ENCODE measurements at places on chromosomes 11 and 22. TPM values are rescaled to one million over a fixed set of nuclear protein-coding genes. Genes with fewer than 3 reads are reported as not detected.
A peak's percentile ranks its signal among the peaks of the same experiment; 100 is the strongest.

DNA sequence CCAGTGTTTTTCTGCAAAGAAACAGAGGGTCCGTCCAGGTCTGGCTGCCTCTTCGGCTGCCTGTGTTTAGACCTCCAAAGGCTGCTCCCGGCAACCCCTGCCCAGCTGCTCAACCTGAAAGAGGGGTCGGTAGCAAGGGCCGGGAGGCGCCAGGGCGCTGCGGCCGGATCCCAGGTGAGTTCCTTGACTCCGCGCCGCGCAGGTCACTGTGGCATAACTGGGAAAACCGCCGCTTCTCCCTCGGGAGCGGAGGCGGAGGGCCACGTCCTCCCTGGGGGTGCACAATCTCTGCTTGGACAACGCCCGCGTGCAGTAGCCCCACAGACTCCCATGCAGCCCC, 1.0 kb upstream of the BRSK2 start:
- H3K36me3 ChIP-seq = no peaks in the 10 kb centered on the region
- H3K4me3 ChIP-seq = peak overlapping the region; percentile 62
- no peak for DNase-seq
- H3K27me3 ChIP-seq = peaks cover 22% of the 10 kb centered on the region

DNA sequence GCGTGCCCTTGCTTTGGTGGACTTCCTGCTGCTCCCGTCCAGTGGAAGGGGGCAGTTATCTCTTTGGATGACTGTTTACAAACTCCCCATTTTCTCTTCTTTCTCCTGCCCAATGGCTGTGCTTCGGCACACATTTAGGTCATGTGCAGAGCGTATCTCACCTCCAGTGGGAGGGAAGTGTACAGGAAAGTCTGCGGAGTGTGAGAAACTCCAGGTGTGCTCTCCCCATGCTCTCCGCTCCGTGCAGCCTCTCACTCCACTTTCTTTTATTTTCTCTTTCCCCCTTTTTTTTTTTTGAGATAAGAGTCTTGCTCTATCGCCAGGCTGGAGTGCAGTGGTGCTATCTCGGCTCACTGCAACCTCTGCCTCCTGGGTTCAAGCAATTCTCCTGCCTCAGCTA, 11.9 kb upstream of the TEF start:
- no peaks in the 10 kb centered on the region for H3K36me3 ChIP-seq
- no peak for DNase-seq
- no peak overlapping the region for H3K27ac ChIP-seq
- H3K4me1 ChIP-seq = peaks cover 11% of the 10 kb centered on the region

GRCh38 chr11:36890121-36890679, 292.2 kb upstream of the RAG2 start:
- no peaks in the 10 kb centered on the region for H3K27me3 ChIP-seq
- no peak for DNase-seq
- no peaks in the 10 kb centered on the region for H3K36me3 ChIP-seq
- no peak overlapping the region for H3K27ac ChIP-seq

GRCh38 chr11:119344291-119345010, 2.1 kb downstream of the MFRP start:
- no peak overlapping the region for H3K4me3 ChIP-seq
- H3K27ac ChIP-seq = no peak overlapping the region

- no peaks in the 10 kb centered on the region for H3K4me1 ChIP-seq
- peaks cover 54% of the 10 kb centered on the region for H3K27me3 ChIP-seq
- no peak overlapping the region for H3K27ac ChIP-seq
These were observed 3.0 kb downstream of the TSPAN18 start for GRCh38 chr11:44729713-44730112.

GRCh38 chr11:122923302-122923701, 40.7 kb downstream of the JHY start:
- H3K4me3 ChIP-seq = no peak overlapping the region
- H3K27me3 ChIP-seq = peaks cover 13% of the 10 kb centered on the region
- H3K36me3 ChIP-seq = no peaks in the 10 kb centered on the region
- DNase-seq = no peak
- no peak overlapping the region for H3K27ac ChIP-seq

- DNase-seq = peak; percentile 68
- no peak overlapping the region for H3K4me3 ChIP-seq
- peak overlapping the region; percentile 32 for H3K27ac ChIP-seq
- H3K27me3 ChIP-seq = no peaks in the 10 kb centered on the region
- no peaks in the 10 kb centered on the region for H3K36me3 ChIP-seq
These were observed 29.5 kb upstream of the HIPK3 start for GRCh38 chr11:33227578-33228261.

GRCh38 chr11:34680918-34681586, 60.2 kb downstream of the EHF start:
- DNase-seq = peak; percentile 78
- H3K36me3 ChIP-seq = no peaks in the 10 kb centered on the region
- H3K27me3 ChIP-seq = no peaks in the 10 kb centered on the region
- H3K27ac ChIP-seq = no peak overlapping the region
- no peak overlapping the region for H3K4me3 ChIP-seq

DNA sequence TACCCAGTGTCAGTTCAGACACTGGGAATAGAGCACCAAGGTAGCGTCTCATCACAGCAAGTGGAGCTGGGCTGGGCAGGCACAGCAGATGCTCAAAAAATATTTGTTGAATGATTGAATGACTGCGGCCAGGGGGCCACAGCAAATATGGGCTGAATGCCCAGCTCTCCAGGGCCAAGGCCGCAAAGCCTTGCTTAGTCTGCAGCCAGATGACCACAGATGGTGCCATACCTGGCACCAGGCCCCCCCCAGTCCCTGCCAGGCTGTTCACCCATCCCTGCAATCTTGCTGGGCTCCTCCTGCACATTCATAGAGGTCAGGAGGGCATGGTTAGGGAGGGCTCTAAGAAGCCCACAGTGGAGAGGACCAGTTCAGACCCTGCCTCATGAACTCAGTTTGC, 32.9 kb downstream of the ZC3H7B start:
- no peak for DNase-seq
- no peaks in the 10 kb centered on the region for H3K4me1 ChIP-seq
- H3K36me3 ChIP-seq = peaks cover 71% of the 10 kb centered on the region
- H3K27me3 ChIP-seq = no peaks in the 10 kb centered on the region
- H3K27ac ChIP-seq = no peak overlapping the region
- H3K4me3 ChIP-seq = no peak overlapping the region

Gene MS4A14
- not detected for total RNA-seq

All from IMR-90 (cell line).